H9 (cell line): ENCODE measurements at places on chromosomes 1 and 21.
A peak's percentile ranks its signal among the peaks of the same experiment; 100 is the strongest.

DNA sequence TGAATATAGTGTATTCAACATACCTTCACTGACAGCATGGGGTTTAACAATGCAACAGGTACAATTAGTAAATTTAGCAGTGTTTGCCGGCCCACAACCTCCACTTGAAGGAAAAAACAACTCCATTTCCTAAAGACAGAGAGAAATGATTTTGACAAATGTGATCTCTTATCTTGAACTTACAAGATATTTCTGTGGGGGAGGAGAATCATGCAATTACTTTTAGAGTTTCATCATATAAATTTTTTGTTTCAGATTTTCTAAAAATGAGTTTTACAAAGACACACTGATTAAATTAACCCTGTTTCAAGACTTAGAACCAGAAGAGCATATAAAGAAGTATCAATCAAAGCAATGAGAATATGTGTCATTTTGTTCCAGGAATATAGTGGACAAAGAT is 80.3 kb downstream of the NME7 start:
- H3K4me1 ChIP-seq: peaks cover 8% of the 10 kb centered on the region; the same call in 1 of the 2 replicates
- DNase-seq: no peak
- H3K4me3 ChIP-seq: no peak overlapping the region
- peaks cover 32% of the 10 kb centered on the region for H3K36me3 ChIP-seq
- no peak overlapping the region for H3K27ac ChIP-seq
- no peaks in the 10 kb centered on the region for H3K27me3 ChIP-seq

- no peaks in the 10 kb centered on the region for H3K4me1 ChIP-seq
- peaks cover 30% of the 10 kb centered on the region for H3K36me3 ChIP-seq
- H3K27ac ChIP-seq: no peak overlapping the region
- H3K27me3 ChIP-seq: no peaks in the 10 kb centered on the region
- peak; percentile 68 for DNase-seq
- no peak overlapping the region for H3K4me3 ChIP-seq
These were observed 6.6 kb downstream of the KRTAP10-8 start for GRCh38 chr21:44618504-44618903.

DNA sequence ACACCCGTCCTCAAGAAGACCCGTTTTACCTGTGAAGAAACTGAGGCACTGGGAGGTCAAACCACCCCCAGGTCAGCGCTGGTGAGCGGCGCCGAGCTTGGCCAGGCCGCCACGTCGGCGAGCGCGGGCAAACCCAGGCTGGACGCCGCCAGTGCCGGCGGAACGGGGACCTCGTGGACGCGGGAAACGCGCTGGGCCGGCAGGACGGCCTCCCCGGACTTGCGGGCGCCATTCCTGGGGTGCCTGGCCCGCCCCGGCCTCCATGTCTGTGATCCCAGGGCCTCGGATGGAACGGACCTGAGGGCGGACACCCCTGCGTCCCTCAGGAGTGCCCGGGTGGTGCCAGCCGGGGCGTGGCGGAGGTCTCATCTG is 764 bp upstream of the SUMO3 start:
- no peak overlapping the region for H3K27ac ChIP-seq
- H3K4me3 ChIP-seq: peak overlapping the region; percentile 52; the same call in 1 of the 2 replicates
- H3K4me1 ChIP-seq: no peaks in the 10 kb centered on the region
- H3K27me3 ChIP-seq: no peaks in the 10 kb centered on the region; the same call in 1 of the 2 replicates

DNA sequence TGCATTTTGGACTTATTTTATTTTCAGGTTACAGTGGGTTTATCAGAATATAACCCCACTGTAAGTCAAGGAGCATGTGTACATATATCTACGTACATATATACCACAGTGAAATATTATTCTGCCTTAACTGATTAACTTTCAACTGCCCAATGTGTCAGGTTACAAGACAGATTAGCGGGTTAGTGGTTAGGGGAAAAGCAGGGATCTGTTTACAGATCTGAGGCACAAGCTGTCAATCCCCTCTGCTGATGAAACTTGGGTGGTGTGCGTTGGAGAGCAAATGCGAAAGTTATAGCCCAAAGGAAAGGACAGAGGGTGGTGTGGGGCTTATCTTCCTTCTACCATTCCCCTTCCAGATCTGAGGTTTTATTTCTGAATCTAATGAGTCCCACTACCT is 238.2 kb upstream of the KCNK2 start:
- DNase-seq: no peak
- H3K36me3 ChIP-seq: no peaks in the 10 kb centered on the region

- H3K27ac ChIP-seq: no peak overlapping the region
- H3K4me1 ChIP-seq: no peaks in the 10 kb centered on the region
- DNase-seq: no peak
- no peaks in the 10 kb centered on the region; the same call in 1 of the 2 replicates for H3K36me3 ChIP-seq
- H3K27me3 ChIP-seq: no peaks in the 10 kb centered on the region
These were observed 935 bp upstream of the COG2 start for GRCh38 chr1:230641346-230641745.

GRCh38 chr1:47690341-47691250 is 252.8 kb downstream of the FOXD2 start:
- DNase-seq: peak; percentile 16
- H3K27me3 ChIP-seq: no peaks in the 10 kb centered on the region
- no peak overlapping the region for H3K4me3 ChIP-seq
- H3K36me3 ChIP-seq: no peaks in the 10 kb centered on the region

DNA sequence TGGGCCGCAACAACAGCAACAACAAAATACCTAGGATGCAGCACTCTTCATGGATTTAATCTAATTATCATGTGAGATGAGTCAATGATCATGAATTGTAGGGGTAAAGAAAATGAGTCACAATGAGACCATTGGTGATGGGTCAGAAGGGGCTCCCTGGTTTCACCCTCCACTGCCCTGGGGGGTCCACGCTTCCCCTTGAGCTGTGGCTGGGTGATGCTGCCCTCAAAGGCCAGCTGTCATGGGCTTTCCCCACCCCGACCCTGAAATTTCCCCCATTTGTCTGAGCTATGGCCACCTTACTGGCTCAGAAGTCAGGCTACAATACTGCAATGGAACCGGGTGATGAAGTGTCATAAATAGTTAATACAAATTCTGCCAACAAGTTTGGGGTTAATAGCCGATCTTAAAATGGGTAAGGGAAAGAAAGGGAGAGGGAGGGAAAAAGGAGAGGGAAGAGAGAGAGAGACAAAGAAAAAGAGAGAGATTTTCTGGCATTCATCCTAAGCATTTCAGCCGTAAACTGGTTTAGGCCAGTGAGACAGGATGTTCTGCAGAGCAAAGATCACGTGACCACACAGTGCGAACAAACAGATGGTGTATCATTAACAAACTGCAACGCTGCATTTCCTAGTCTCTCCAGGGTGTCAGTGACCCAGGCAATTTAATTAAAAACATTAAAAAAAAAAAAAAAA is 143.4 kb upstream of the ERRFI1 start:
- no peaks in the 10 kb centered on the region for H3K36me3 ChIP-seq
- peaks cover 15% of the 10 kb centered on the region; the same call in 1 of the 2 replicates for H3K4me1 ChIP-seq
- H3K27me3 ChIP-seq: no peaks in the 10 kb centered on the region; the same call in 1 of the 2 replicates

GRCh38 chr1:118918230-118918939 is 69.8 kb downstream of the TBX15 start:
- no peaks in the 10 kb centered on the region for H3K27me3 ChIP-seq
- H3K4me3 ChIP-seq: no peak overlapping the region
- H3K4me1 ChIP-seq: peaks cover 5% of the 10 kb centered on the region
- no peak overlapping the region for H3K27ac ChIP-seq

DNA sequence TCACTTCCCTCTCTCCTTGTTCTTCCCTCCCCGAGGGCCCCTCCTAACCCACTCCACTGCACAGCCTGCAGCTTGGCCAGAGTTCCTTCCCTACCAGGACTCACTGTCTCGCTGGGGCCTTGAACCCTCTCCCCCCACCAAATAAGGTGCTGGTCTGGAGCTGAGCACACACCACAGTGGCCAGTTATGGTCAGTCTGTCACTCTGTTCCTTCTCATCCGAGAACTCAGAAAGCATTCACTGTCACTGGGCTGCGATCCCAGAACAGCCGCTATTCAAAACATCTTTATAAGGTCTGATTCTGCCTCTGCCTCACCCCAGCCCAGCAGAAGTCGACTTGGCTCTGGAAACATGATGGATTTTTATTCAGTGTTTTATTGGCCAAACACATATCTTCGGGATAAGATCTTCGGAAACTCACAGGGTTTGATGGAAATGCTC is 19.8 kb upstream of the LBR start:
- no peak overlapping the region for H3K4me3 ChIP-seq
- H3K36me3 ChIP-seq: no peaks in the 10 kb centered on the region
- DNase-seq: no peak
- H3K27me3 ChIP-seq: no peaks in the 10 kb centered on the region
- H3K4me1 ChIP-seq: peaks cover 8% of the 10 kb centered on the region; the same call in 1 of the 2 replicates

- peak; percentile 0 for DNase-seq
- H3K4me1 ChIP-seq: no peaks in the 10 kb centered on the region
- H3K27me3 ChIP-seq: no peaks in the 10 kb centered on the region
- H3K4me3 ChIP-seq: no peak overlapping the region
- H3K27ac ChIP-seq: no peak overlapping the region
These were observed 54.4 kb upstream of the SCMH1 start for GRCh38 chr1:41296506-41296905.

- H3K4me3 ChIP-seq: no peak overlapping the region
- H3K27me3 ChIP-seq: no peaks in the 10 kb centered on the region
These were observed 104.0 kb downstream of the BRINP2 start for GRCh38 chr1:177274687-177275211.

DNA sequence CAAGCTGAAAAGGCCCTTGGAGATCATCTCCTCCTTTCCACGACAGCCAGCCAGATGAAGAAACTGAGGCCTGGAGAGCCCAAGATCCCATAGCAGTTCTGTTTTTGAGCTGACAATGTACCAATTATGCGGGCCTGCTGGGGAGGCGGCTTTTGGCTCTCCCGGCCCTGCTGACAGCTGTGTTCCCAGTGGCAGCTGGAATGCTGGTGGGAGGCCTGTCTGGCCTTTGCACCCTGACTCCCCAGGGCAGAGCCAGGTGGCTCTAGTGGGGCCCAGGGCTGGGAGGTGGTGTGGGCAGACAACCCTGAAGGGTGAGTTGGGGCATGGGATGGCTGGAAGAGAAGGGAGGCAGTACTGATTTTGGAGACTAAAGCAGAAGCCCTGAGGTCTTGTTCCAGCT is 30.7 kb upstream of the WASF2 start:
- H3K27ac ChIP-seq: no peak overlapping the region
- no peak overlapping the region for H3K4me3 ChIP-seq
- no peak for DNase-seq
- peaks cover 7% of the 10 kb centered on the region; the same call in 1 of the 2 replicates for H3K4me1 ChIP-seq
- no peaks in the 10 kb centered on the region for H3K27me3 ChIP-seq

DNA sequence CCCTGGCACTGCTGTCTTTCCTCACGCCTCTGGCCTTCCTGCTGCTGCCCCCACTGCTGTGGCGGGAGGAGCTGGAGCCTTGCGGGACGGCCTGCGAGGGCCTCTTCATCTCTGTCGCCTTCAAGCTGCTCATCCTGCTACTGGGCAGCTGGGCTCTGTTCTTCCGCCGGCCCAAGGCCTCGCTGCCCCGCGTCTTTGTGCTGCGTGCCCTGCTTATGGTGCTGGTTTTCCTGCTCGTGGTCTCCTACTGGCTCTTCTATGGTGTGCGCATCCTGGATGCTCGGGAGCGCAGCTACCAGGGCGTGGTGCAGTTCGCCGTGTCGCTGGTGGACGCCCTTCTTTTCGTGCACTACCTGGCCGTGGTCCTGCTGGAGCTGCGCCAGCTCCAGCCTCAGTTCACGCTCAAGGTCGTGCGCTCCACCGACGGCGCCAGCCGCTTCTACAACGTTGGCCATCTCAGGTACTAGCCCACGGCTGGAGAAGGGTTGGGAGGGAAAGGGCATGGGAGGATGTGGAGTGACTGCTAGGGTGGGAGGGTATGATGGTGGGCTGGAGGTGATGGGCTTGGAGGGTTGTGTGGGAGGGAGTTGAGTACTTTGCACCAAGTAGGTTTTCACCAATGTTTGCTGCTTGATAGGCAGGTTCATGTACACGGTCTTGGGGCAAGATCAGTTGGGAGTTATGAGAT is 18.9 kb downstream of the VANGL2 start:
- no peak overlapping the region for H3K27ac ChIP-seq
- H3K36me3 ChIP-seq: peaks cover 31% of the 10 kb centered on the region; the same call in 2 of the 3 replicates
- no peaks in the 10 kb centered on the region for H3K4me1 ChIP-seq
- no peaks in the 10 kb centered on the region for H3K27me3 ChIP-seq
- no peak overlapping the region for H3K4me3 ChIP-seq

DNA sequence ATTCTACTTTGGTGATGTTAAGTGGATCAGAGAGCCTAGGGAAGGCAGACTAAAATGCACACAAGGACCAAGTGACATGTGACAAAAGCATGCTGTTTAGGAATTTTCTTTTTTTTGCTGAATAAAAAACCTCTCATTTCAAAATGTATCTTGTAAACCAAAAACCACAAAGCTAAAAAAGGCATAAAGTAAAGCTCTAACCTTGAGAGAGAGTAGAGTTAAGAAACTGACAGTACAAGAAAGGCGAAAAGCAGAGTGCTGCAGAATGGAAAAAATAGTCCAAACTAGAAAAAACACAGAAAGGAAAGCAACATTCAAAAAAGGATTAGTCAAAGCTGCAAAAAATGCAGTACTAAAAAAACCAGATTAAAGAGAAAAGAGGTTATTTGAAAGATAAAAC is 76.5 kb downstream of the EPS15 start:
- H3K36me3 ChIP-seq: no peaks in the 10 kb centered on the region; the same call in 2 of the 3 replicates
- H3K4me3 ChIP-seq: no peak overlapping the region
- no peaks in the 10 kb centered on the region for H3K4me1 ChIP-seq
- DNase-seq: no peak
- no peaks in the 10 kb centered on the region for H3K27me3 ChIP-seq

GRCh38 chr21:41687633-41688032 is 79.2 kb downstream of the RIPK4 start:
- DNase-seq: no peak
- no peaks in the 10 kb centered on the region for H3K36me3 ChIP-seq
- no peak overlapping the region for H3K27ac ChIP-seq
- H3K4me1 ChIP-seq: no peaks in the 10 kb centered on the region

- no peak for DNase-seq
- H3K4me1 ChIP-seq: peaks cover 14% of the 10 kb centered on the region
- H3K4me3 ChIP-seq: no peak overlapping the region
- peaks cover under 1% of the 10 kb centered on the region; the same call in 1 of the 3 replicates for H3K36me3 ChIP-seq
These were observed 30.9 kb downstream of the CCN1 start for GRCh38 chr1:85611425-85611824.
